Uterine smooth muscle cell (primary cell): ENCODE measurements at places on chromosomes 4 and X. TPM values are rescaled to one million over a fixed set of nuclear protein-coding genes. Genes with fewer than 3 reads are reported as not detected.

Gene NXF2B
- total RNA-seq, result not detected in 2 replicates

Gene STPG2
- not detected in 2 replicates for total RNA-seq

Gene CDS1
- 0.11 and 0.37 TPM in 2 replicates for total RNA-seq

Gene INTS12
- 22.6 and 23.6 TPM in 2 replicates for total RNA-seq

Gene SPANXA2
- total RNA-seq, result not detected in 2 replicates

Gene LEF1
- 0.25 and 0.33 TPM in 2 replicates for total RNA-seq

Gene EDNRA
- 3.5 and 10.7 TPM in 2 replicates for total RNA-seq

Gene SORCS2
- total RNA-seq, result 0.44 and 1.5 TPM in 2 replicates

Gene LNX1
- total RNA-seq, result 0.11 and 0.25 TPM in 2 replicates

Gene RPA4
- total RNA-seq, result 1.00 and 1.7 TPM in 2 replicates

Gene SSX7
- total RNA-seq, result not detected in 2 replicates

Gene G3BP2
- 177 and 208 TPM in 2 replicates for total RNA-seq

Gene LONRF3
- 0.44 and 1.00 TPM in 2 replicates for total RNA-seq

Gene P2RY8
- total RNA-seq, result not detected in 2 replicates

Gene ARHGEF9
- 14.6 TPM in 2 replicates for total RNA-seq

Gene MID2
- 9.5 and 15.1 TPM in 2 replicates for total RNA-seq

Gene ARHGAP24
- total RNA-seq, result 48.9 and 49.9 TPM in 2 replicates

Gene GSX2
- total RNA-seq, result 0.12 TPM in 1 of 2 replicates, not detected in the other

Gene SOWAHB
- total RNA-seq, result under 0.01 TPM in 1 of 2 replicates, not detected in the other

Gene CFI
- total RNA-seq, result 3.0 and 3.7 TPM in 2 replicates

Gene MTTP
- 0.11 TPM in 1 of 2 replicates, not detected in the other for total RNA-seq

Gene RAI2
- total RNA-seq, result 0.66 and 0.87 TPM in 2 replicates

Gene VEGFD
- 0.25 TPM in 1 of 2 replicates, not detected in the other for total RNA-seq
